ENCODE measurements at places on chromosomes 2 and 18.

GRCh38 chr2:182868054-182868796, 1.8 kb upstream of the FRZB start:
- no peak for DNase-seq

DNA sequence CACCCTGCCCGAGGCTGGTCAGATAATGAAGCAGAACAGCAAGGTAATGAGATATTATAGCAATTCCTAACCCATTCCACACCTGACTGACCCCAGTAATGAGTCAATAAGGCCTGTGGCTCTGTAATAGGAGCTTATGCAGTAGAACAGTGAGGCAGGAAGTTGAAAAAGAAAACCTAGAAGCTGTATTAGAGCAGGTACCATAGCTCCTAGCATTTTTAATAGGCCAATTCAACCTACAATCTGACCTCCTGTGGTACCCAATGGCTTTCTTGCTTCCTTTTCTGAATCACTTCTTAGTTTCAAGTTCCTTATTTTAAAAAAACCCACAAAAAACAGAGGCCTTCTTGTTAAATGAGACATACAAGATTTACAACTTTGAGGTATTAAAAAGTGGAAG, 43.6 kb upstream of the MAP2 start:
- DNase-seq, result no peak

GRCh38 chr2:191845876-191846514, 893 bp downstream of the CAVIN2 start:
- DNase-seq, result no peak

GRCh38 chr2:12176623-12177454, 430.4 kb downstream of the LPIN1 start:
- no peak for DNase-seq

DNA sequence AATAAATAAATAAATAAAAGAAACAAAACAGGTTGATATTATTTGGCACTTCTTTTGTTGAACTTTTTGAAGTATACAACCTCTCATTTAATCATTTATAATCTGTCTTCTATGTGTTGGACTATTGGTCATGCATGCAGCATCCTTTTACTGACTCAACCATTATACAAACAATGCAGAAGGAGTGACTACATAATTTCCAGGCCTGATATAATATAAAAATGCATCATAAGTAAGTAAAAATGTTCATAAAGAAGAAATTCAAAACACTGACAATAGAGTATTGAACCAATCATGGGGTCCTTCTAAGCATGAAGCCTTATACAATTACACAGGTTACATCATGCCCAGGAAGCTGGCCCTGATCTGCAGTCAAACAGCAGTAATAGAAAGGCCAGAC, 141.5 kb upstream of the FN1 start:
- no peak for DNase-seq

GRCh38 chr2:8067784-8068336, 614.0 kb upstream of the ID2 start:
- DNase-seq, result no peak

DNA sequence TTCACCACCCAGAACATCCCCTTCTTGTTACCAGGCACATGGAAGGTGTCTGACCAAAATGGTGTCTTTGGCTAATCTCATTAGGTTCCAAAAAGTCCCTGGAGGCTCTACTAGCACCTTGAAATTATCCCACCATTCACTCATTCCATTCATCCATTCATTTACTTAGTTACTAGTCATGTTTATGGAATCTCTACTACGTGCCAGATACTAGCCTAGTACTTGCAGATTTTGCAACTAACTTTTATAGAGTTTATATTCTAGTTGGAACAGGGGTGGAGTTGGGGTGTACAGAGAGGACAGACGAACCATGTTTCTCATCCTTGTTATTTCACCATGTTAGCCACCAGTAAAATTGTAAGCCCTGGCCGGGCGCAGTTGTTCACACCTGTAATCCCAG, 4.0 kb upstream of the NOP58 start:
- DNase-seq, result no peak

- DNase-seq, result no peak
Observed at GRCh38 chr2:135151615-135152014, 99.5 kb downstream of the RAB3GAP1 start.

- DNase-seq, result no peak
Observed at GRCh38 chr2:124610141-124610540, 585.1 kb downstream of the CNTNAP5 start.

DNA sequence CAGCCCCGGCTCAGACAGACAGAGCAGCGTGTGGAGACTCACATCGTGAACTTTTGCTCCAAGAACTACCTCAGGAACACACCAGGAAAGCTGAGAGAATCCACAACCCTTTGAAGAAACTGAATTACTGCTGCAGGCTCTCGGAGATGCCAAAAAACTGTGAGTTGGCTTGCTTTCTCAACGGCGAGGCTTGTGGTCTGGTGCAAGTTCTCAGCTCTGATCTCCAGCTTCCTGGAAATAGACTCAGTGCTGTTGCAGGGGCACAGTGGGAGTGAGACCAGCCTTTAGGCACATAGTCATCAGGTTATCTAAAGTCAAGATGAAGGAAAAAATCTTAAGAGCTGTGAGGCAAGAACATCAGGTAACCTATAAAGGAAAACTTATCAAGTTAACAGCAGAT, 273.7 kb upstream of the LRATD1 start:
- DNase-seq, result no peak

- no peak for DNase-seq
Observed at GRCh38 chr2:123670286-123670685, 354.8 kb upstream of the CNTNAP5 start.

GRCh38 chr2:21198637-21199036, 74.9 kb downstream of the TDRD15 start:
- DNase-seq, result no peak
